ENCODE measurements at places on chromosomes 3 and 15. TPM values are rescaled to one million over a fixed set of nuclear protein-coding genes. Genes with fewer than 3 reads are reported as not detected.

Gene GOLIM4
- 1.0 TPM for total RNA-seq

Gene RGMA
- total RNA-seq: not detected

Gene CIAO2A
- 23.1 TPM for total RNA-seq

- DNase-seq: no peak
Measured at GRCh38 chr3:165233501-165234195, 37.5 kb upstream of the SLITRK3 start.

DNA sequence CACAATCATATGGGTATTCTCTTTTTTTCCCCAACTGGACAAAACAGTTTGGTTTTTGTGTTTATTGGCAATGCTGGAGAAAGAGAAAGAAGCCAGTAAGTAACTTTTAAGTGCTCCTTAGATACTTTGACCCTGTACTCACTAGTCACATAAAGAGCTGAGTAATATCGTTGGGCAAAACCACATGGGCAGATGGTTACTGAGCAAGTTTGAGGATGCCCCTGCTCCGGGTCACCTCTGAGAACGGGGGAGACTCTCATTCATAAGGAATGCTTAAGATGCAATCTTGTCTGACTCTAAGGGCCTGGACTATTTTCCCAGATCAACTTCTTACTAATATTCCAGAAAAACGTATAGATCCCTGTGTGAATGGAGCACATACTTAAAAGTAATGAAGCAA, 106.4 kb upstream of the SLC2A2 start:
- DNase-seq: no peak

DNA sequence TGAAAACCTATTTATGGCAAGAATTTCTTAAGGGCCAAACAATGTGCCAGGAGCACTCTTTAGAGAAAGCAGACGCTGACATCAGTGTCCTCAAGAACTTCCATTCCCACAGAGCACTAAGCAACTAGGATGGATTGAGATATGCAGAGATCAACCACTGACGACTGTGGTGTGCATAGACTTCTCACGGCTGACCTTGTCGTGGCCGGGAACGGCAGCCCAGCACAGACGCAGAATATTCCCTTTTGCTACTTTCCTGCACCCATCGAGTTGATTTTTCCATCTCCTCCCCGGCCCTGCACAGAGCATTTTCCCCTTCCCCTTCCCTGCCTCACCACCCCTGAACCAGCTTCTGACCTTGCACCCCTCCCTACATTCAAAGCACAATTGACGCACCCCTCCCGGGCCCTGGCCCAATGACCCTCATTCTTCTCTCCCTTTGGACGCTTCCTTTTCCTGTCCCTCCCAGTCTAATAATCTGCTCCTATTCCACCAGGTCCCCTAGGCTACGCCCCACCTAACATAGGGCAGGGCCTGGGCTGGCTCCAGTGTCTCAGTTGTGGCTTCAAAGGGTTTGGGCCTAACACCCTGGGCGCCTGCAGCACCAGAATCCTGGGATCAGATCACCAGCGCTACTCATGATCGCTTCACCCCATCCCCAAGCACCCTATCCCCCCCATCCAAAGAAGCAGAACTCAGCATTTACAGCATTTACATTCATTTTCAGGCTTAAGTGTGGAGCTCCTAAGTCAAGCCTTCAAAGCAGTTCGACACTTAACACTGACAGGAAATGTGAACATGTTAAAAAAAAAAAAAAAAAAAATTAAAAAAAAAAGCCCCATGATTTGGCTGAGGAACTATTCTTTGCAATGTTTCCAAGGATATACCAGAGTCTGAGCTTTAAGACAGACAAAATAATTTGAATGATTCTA, 151.2 kb downstream of the FOXP1 start:
- DNase-seq: no peak

- DNase-seq: no peak
Measured at GRCh38 chr3:11143476-11143875, 10.8 kb upstream of the HRH1 start.

DNA sequence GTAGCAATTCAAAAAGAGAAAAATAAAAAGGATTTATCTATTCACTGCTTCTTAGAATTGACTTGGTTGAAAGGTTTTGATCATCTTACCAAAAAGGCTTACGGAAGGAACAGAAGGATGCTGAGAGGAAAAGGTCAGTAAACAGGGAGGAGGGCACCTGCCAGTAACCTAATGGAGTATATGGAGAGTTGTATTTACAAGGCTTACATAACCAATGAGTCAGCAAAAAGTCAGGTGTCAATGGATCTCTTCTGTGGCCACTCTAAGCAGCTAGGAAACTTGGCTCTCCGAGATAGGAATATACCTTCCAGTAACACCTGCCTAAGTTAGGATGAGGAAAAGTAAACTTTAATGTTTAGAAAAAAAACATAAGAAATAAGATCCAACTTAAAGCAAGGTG, 80.5 kb upstream of the PLXND1 start:
- no peak for DNase-seq

- no peak for DNase-seq
Measured at GRCh38 chr3:48436855-48437254, 3.1 kb downstream of the CCDC51 start.

DNA sequence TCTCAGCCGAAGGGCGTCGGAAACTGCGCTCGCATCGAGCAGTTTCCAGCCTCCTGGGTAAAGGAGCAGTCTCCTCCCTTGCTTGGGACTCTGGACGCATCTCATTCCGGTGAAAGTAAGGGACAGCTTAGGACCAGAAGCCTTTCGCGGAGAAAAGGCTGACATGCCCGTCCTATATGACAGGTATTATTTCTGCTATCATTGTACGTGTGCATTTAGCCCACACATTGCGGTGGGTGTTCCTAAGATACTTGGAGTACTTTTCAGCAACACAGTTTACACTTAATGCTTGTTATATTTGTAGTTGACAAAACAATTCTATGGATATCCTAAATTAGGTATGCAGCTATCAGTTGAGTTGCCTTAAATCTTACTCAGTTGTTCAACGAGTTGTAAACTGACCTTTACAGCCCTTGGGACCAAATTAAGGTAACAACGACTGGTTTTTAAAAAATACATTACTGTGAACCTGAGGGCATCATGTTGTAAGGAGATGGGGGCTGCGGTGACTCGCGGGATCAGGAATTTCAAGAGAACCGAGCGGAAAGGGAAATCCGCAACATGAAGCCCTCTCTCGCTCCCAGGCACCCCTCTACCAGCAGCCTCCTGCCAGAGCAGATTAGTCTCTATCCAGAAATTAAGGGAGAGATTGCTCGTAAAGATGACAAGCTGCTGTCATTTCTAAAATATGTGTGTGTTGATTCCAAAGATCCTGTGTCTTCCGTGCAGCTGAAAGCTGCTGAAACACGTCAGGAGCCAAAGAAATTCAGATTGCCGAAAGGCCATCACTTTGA, 632 bp upstream of the COPS2 start:
- no peak for DNase-seq

Data from T-helper 17 cell (primary cell).